Endothelial cell of umbilical vein (primary cell): ENCODE measurements at places on chromosomes 11 and 22.

GRCh38 chr22:38707984-38708383 is 2.2 kb downstream of the GTPBP1 start:
- no peak for DNase-seq

DNA sequence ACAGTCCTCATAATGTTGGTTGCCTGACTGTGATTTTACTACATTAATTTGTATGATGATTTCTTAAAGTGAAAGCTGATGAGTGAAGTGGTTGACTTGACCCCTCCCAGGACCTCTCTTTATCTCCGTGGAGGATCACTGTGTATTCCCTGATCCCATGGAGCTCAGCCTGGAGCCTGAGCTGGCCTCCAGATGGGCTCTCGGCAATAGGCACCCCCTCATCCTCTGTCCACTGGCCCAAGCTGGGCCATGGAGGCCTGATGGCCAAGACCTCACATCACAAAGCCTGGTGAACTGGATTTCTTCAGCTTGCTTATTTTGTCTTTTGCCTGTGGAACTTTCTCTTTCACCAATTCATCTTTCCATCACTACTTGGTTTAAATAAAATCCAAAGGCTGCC is 75.2 kb downstream of the WNT11 start:
- DNase-seq, result no peak

GRCh38 chr11:83540112-83540675 is 254.0 kb upstream of the CCDC90B start:
- DNase-seq, result no peak

GRCh38 chr11:47646019-47646418 is 3.7 kb upstream of the MTCH2 start:
- no peak for DNase-seq

DNA sequence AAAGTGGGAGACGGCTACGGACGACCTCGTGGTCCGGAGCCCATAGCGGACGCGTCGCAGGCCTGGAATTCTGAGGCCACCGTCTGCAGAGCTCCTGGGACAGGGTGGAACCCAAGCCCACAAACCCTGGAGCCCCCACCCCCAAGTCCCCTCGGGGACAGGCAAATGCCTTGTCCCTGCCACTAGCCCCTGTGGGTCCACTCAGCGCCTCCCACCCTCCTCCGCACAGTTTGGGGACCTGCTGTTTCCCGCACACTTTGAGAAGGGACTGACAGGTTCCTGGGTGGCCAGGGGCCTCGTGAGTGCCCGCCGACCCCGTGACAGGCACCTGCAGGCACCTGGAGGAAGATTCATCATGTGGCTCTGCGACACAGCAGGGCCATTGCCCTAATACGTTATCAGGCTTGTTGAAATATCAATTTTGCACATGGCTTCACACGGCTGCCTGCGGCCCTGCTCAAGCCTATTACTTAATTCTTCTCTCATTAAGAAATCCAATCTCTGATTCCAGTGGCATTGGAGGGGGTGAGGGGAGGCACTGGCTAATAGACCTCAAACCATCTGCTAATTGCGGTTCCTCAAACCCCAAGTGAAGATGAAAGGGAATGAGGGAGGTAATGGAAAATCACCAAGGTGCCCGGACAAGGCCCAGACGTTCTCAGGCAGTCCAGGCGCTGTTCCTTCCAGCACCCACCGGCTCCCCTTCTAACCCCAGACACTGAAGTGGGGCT is 672.5 kb downstream of the BRD1 start:
- no peak for DNase-seq

GRCh38 chr11:106133529-106133928 is 56.1 kb downstream of the AASDHPPT start:
- peak; percentile 3 for DNase-seq

- DNase-seq, result no peak
These were observed 35.6 kb downstream of the TMEM123 start for GRCh38 chr11:102416976-102417375.

DNA sequence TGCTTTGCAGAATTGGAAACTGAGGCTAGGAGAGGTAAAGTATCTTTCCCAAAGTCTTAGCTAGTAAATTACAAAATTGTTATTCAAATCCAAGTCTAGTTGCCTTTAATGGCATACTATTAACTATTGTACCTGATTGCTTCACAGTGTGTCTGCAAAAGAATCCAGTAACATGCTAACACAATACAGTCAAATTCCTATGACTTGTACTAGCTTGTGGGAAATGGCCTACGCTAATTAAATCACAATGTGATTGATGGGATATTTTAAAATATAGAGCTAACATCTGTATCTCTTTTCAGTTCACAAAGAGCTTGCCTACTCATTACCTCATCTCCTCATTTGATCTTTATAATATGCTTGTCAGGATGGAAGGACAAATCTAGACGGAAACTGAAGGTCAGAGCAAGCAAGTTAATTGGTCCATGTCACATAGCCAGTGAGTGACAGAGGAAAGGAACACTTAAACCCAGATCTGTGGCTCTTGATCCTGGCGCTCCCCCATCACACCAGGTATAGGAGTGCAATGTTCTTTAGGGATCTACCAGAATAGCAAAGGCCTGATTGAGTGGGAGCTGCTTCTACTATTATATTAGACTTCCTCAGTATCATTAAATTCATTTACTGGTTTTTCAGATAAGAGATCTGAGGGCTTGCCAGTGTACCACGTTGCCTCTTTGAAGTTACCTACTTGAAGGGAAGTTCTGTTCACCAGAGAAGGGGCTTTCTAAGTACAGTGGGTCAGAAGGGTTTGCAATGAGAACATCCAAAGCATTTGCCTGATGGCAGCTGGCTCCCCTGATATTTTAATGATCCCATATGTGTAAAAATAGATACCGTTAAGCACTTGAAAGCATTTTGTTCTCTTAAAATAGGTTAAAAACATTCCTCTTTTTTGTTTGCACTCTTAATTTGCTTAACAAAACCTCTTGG is 213.6 kb upstream of the SESN3 start:
- no peak for DNase-seq
